ENCODE measurements at places on chromosomes 13 and 19. TPM values are rescaled to one million over a fixed set of nuclear protein-coding genes. Genes with fewer than 3 reads are reported as not detected.

GRCh38 chr13:112658808-112659207 lies 31.0 kb upstream of the ATP11A start:
- H3K4me1 ChIP-seq: no peaks in the 10 kb centered on the region
- no peak overlapping the region for H3K4me3 ChIP-seq
- H3K27ac ChIP-seq: no peak overlapping the region
- no peak for DNase-seq

DNA sequence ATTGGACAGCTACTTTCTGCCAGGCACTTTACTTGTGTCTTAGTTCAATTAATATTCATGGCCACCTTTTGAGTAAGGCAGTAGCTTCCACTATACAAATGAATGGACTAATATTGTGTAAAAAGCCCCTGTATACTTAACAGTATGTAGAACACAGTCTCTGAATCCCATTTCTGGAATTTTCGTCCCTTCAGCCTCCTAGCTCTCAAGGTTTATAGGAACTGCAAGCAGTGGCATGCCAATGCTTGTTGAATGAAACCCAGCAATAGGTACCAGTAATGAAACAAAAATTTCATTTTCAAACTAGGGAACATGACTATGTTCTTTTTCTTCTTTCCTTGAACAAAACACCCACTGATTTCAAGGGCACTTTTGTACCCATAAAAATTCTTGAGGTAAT lies 361.6 kb downstream of the TDRD3 start:
- DNase-seq: no peak
- H3K36me3 ChIP-seq: no peaks in the 10 kb centered on the region
- no peak overlapping the region for H3K27ac ChIP-seq
- H3K27me3 ChIP-seq: no peaks in the 10 kb centered on the region

- H3K27ac ChIP-seq: no peak overlapping the region
- no peak for DNase-seq
- H3K36me3 ChIP-seq: no peaks in the 10 kb centered on the region
- H3K4me3 ChIP-seq: no peak overlapping the region
- no peaks in the 10 kb centered on the region for H3K4me1 ChIP-seq
- no peaks in the 10 kb centered on the region for H3K27me3 ChIP-seq
Observed at GRCh38 chr13:95924389-95924994, 128.7 kb downstream of the UGGT2 start.

- H3K36me3 ChIP-seq: no peaks in the 10 kb centered on the region
- H3K4me1 ChIP-seq: no peaks in the 10 kb centered on the region
- no peaks in the 10 kb centered on the region for H3K27me3 ChIP-seq
- no peak overlapping the region for H3K4me3 ChIP-seq
- no peak overlapping the region for H3K27ac ChIP-seq
Observed at GRCh38 chr13:71773531-71773930, 93.5 kb downstream of the DACH1 start.

DNA sequence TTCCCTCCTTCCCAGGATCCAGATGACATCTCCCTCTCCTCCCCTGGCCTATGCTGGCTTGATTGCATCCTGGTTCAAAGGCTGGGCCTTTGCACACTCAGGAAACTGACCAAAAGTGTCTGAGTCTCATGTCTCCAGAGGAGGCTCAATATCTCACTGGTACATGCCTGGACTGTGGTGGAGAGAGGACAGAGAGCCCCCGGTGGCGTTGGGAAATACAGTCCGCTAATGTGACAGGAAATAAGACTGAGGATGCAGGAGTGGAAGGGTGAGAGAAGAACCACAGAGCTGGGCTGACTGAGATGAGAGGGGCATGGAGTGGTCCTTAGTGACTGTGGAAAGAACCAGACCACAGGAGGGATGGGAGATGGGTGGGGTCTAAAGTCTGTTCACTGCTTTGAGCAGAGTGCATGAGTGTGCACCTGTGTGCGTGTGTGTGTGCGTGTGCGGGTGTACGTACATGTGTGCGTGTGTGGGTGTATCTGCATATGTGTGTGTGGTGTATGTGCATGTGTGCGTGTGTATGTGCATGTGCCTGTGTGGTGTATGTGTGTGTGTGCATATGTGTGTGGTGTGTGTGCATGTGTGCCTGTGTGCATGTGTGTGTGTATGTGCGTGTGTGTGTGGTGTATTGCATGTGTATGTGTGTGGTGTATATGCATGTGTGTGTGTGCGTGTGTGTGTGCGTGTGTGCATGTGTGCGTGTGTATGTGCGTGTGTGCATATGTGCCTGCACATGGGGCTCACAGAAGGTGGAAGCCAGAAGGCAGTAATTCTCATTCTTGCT lies 1.9 kb downstream of the SIGLEC5 start:
- no peak overlapping the region for H3K4me3 ChIP-seq
- no peaks in the 10 kb centered on the region for H3K4me1 ChIP-seq
- H3K36me3 ChIP-seq: no peaks in the 10 kb centered on the region
- H3K27ac ChIP-seq: no peak overlapping the region

DNA sequence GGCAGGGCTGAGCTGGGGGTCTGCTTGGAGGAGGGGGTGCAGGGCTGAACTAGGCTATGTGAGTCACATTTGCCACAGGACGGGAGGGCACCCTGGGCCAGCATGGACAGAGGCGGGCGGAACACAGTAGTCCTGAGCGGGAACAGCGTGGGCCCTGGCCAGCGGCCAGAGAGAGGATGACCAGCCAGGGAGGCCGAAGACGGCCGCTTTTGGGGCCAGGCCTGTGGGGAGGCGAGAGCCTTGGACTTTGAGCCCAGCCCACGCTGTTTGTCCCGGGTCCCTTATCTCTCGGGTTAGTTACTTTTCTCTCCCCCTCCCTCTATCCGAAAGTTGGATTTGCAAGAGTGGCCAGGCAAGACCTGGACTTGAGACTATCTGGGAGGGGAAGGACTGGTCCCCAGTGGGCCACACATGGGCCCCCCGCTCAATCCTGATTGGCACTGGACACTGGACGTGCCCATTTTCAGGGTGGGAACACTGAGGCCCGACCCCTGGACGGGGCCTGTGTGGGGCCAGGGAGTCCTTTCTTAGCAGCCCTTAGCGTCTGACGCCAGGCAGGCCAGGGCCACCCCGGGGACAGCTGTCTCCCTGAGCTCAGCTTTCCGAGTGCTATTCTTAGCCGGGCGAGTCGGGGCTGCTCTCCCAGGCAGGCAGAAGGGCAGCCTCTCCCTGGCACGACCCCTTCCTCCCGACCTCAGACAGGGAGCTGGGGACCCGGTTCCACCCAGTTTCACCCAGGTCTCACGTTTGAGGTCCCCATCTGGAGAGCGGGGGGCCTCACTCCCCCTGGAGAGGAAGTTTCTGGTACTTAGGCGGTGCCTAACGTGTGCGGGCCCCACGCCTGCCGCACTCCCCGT lies 833 bp downstream of the GAMT start:
- H3K27ac ChIP-seq: peak overlapping the region; percentile 20
- H3K4me1 ChIP-seq: peaks cover 23% of the 10 kb centered on the region

DNA sequence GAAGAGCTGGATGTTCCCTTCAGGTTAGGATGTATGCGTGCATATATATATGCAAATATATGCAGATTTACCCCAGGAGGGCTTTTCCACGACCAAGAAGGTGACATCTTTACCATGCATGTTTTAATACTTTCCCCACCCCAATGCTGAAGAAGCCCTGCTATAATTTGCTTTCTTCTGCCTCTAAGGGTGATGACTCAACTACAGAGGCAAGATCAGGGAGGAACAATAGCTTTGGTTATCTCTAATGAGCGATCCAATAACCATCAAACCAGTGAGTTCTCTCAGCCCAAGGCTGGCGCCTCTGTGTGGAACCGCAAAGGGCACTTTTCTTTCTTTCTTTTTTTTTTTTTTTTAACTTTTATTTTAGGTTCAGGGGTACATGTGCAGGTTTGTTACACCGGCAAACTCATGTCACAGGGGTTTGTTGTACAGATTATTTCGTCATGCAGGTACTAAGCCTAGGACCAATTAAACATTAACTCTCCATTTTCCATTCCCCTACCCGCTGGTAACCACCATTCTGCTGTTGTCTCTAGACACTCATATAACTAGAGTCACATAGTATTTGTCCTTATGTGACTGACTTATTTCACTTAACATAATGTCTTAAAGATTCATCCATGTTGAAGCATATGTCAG lies 25.7 kb upstream of the UBE2L5 start:
- no peaks in the 10 kb centered on the region for H3K27me3 ChIP-seq
- no peak overlapping the region for H3K27ac ChIP-seq
- no peaks in the 10 kb centered on the region for H3K36me3 ChIP-seq
- no peak overlapping the region for H3K4me3 ChIP-seq

DNA sequence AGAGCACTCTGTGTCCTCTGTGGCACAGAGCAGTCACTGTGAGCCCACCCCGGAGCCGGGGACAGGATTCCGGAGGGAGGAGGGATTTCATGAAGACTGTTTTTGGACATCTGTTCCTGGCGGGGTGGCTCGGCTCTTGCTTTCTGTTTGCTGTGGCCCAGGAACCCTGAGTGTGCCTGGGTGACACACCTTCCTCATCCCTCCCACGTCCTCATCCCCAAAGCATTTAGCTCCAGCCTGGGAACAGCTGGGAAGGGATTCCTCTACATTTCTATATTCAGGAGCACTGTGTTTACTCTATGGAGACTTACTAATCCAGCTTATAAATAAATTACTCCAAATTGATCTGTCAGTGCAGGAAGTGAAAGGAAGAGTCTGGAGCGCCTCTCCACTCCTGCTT lies 97.8 kb upstream of the UBL3 start:
- no peak overlapping the region for H3K4me3 ChIP-seq
- DNase-seq: no peak
- H3K4me1 ChIP-seq: peaks cover 15% of the 10 kb centered on the region
- no peaks in the 10 kb centered on the region for H3K27me3 ChIP-seq

Gene PSG4
- not detected for total RNA-seq

Gene CDX2
- not detected for total RNA-seq

Gene RPS28
- 2,200 TPM for total RNA-seq

Gene VSTM2B
- not detected for total RNA-seq

Measured in CD8-positive, alpha-beta memory T cell (primary cell).